ENCODE measurements at places on chromosomes 5 and 9.

- DNase-seq, result no peak
Observed at GRCh38 chr5:17966640-17967402, 332.6 kb downstream of the TAF11L14 start.

- DNase-seq, result no peak
Observed at GRCh38 chr9:91814201-91814600, 135.8 kb downstream of the ROR2 start.

DNA sequence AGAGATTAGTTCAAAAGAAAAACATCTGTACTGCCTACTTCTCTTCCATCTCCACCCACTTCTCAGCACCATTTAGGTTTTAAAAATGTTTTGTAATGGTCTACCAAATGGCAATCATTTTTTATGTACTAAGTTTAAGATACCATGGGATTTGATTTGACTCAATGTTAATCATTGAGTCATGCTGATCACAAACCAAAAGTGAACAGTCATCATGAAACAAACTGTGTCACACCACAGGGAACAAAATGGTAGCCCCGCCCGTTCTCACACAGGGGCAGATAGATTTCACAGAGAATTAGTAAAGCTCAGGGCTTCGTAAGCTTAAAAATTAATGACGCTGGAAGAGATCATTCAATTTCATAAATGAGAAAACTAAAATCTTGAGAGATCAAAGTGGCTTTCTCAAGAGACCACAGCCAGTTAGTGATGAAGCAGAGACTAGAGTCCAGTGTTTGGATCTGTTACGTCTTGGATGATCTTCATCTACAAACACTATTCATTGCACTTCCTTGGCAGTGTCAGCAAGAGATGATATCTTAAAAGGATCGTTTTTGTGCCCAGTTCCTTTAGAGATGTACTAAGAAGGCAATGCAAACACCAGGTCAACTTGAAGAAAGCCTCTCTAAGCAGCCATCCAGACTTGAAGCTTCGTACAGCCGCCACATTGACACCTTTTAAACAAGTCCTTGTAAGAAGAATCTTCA is 33.9 kb upstream of the TRIO start:
- no peak for DNase-seq

DNA sequence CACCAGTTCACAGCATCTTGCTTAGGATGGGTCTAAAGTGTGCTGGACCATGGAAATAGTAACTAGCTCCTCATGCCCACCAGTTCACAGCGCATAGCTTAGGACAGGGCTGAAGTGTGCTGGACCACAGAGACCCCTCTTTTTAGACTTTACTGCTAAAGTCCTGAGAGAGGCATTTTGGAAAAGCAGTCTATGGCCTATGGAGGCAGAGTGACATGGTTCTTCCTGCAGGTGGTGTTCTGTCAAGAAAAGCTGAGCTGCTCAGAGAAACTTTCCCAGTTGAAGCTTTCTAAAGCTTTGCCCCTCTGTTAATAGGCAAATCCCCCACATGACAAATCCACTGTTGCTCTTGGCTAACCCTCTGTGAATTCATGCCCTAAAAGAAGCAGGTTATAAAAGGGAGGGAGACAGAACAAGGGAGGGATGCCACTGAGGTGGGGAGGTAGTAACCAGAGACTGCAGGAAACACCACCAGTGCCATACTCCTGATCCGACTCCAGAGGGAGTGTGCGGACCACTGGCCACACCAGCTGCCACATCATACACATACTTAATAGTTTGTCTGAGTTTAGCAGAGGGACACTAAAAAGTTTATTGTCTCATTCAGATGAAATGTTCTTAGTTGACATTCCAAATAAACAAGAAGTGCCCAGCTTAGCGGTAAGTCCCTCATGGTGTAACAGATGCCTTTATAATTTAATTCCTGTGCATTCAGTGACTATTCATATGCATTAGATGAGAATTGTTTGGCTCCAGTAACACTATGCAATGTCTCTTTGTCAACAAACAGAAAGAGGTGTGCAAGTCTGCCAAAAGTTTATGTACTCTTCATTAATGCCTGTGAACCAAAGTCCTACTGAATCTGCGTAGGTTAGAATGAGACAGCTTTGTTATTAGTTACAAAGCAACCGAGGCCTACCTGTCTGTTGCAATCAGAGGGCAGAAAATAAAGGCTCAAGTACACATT is 236.2 kb upstream of the NFIL3 start:
- DNase-seq, result no peak

DNA sequence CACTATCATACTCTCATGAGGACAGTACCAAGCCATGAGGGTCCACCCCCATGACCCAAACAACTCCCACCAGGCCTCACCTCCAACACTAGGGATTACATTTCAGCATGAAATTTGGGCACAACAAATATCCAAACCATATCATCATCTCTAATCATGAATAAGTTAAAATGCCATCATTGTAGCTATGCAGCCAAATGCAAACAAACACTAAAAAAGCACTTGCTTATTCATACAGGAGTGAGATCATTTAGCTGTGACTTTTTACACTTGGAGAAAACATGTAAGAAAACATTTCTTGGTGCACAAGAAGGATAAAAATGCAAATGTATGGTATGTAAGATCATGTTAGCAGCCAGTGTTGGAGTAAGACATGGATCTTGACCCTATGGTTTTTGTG is 24.2 kb downstream of the BAAT start:
- no peak for DNase-seq

DNA sequence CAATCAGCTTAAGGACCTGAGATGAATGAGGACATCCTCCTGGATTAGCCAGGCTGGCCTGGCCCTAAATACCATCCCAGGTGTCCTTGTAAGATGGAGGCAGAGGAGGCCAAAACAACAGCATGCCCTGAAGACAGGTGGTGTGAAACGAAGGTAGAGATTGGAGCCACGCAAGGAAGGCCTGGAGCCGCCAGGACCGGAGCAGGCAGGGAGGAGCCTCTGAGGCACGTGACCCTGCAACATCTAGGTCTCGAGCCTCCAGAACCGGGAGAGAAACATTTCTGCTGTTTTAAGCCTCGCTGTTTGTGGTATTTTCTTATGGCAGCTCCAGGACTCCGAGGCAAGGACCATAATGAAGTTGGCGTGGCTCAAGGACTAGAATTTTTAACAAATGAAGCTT is 9.7 kb upstream of the COL5A1 start:
- no peak for DNase-seq

DNA sequence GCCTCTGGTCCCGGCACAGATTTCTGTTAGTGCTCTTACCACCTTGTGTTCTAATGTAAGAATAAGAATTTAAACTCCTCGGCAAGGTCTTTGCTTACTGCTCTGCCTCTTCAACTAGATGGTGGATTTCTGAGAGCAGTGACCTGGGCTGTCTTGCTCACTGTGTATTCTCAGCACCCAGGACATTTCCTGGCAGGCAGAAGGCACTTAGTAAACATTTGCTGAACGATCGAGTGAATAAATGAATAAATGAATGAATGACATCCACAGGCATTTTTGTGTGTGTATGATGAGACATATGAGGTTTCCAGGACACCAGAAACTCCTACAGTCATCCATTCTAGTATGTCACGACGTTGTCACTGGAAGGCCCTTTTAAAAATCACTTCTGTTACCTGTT is 143.2 kb downstream of the BOD1 start:
- no peak for DNase-seq

- no peak for DNase-seq
Observed at GRCh38 chr5:80255431-80255810, 427 bp downstream of the SERINC5 start.

GRCh38 chr9:83977196-83977595 is 2.8 kb downstream of the HNRNPK start:
- no peak for DNase-seq

DNA sequence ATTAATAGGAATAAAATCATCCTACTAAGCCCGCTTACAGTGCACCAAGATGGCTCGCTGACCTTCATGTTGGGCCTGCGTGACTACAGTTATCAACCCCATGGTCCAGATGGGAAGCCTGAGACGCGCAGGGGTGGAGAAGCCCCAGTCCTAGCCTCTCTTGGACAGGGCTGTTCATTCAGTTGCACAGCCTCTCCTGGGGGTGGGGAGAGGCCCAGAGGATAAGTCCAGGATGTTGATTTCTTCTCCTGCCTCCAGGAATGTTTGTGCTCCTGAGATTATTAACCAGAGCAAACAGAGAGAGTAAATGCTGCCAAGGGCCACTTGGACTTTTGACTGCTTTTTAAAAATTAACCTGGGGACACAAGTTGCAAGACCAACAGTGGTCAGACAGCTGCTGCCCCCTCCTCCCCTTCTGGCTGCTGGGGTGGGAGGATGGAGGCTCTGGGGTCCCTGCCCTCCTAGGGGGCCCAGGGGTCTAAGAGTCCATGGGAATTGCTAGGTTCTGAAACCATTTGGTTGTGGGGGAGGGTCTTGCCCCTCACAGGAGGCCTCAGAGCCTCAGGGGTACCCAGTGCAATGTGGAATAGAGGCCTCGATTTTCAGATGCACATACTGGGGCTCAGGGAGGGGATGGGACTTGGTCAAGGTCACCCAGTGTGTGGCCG is 2.8 kb upstream of the AMBP start:
- DNase-seq, result no peak

DNA sequence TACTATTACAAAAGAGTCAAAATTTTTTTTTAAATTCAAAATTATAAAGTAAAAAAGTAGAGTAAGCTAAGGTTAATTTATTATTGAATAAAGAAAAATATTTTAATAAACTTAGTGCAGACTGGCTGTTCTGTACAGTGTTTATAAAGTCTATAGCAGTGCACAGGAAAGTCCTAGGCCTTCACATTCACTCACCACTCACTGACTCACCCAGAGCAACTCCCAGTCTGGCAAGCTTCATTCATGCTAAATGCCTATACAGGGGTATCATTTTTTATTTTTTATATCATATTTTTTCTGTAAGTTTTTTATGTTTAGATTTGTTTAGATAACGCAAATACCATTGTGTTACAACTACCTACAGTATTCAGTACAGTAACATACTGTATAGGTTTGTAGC is 700.7 kb upstream of the GRAMD2B start:
- no peak for DNase-seq

DNA sequence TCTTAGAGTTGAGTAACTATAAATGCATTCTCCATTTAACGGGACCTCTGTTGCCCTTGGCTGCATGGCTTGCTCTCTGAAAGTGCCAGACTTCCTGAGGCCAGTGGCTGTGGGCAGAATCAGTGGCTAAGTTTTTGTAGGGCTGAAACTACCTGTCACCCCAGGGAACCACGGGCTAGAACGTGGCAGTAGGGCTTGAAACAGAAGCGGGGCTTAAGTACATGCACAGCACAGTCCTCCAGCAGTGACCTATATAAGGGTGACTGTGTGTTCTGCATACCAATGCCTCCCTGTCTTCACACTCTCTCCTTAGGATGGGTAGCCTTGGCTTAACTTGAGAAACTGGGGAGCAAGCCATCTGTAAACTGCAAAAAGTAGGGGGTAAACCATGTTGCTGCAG is 43.6 kb upstream of the LRRTM2 start:
- no peak for DNase-seq

GRCh38 chr5:125277494-125278154 is 531.2 kb upstream of the ZNF608 start:
- DNase-seq, result no peak

GRCh38 chr9:36192196-36192595 is 1.5 kb downstream of the CLTA start:
- no peak for DNase-seq

DNA sequence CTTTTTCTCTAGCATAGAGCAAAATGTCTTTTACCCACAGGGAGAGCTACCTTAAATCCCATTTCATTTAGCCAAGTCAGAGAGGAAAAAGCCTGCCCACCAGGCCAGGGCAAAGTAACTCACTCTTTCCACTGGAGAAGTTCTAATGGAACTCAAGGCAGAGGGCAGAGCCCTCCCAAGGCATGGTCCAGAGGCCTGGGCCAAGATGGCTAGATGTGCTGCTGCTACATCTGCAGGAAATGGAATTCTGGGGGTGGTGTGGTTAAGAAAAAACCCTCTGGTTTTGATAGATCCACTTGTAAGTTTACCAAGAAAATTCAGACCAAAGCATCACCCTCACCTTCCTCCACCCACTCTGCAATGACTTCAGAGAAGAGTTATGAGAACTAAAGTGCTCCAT is 37.3 kb downstream of the CSF2 start:
- DNase-seq, result no peak

GRCh38 chr9:101121836-101122399 is 93.4 kb downstream of the PLPPR1 start:
- no peak for DNase-seq

DNA sequence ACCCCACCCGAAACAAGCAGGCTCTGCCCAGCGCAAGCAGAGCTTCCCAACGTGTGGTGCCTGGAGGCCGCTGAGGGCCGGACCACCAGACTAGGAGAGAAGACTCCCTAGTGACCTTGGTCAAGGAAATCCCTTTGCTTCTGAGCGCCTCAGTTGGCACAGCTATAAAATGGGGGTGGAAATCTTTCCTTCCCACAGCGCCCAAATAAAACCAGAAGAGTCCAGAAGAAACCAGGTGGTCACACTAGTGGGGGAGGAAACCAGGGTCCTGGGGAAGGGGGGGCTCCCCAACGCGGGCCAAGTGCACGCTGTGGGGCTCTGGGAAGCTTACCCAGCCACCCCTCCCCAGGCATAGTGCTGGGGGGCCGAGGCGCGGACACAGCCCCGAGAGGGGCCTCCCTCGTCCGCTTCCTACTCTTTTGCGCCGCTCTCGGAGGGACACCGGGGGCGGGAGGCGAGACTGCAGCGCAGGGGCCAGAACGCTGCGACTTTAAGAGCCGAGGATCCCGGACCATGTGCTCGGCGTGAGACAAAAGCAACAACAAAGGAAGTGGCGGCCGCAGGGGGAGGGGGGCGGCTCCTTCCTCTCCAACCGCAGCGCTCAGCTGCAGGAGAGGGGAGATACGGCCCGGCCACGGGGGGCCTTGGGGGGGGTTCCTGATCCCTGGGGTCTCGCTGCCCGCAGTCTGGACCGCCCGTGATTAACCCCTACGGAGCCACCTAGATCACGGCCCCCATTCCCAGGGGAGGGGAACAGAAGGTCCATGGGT is 885 bp downstream of the RNF44 start:
- DNase-seq, result peak; percentile 72

DNA sequence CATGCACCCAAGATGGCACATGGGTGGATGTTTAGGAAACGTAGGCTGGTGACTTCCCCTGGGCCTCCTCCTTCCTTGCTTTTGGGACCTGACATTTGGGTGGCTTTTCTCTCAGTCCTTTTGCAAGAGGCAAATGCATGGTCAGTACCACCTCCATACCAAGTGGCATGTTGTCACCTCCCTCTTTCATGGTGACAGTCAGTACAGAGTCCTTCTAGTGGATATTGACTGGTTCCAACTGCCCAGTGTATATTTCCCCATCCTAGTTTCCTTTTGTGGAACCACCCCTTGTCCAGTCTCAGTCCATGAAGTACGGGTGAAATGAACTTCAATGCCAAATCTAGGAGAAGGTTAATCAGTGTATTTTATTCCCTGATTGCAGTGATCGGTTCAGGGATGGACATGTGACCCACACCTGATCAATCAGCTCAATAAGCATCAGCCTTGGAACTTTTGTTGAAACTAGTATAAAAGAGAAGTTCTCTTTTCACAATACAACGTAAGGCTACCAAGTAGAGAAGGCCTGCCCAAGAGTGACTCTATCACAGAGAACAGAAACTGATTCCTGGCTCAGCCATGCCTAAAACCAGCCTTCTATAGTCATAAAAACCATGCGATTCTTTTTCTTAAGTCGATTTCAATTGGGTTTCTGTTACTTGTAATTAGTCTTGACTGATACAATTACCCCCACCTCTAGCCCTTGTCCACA is 143.4 kb upstream of the KLF9 start:
- no peak for DNase-seq

All from stimulated activated CD8-positive, alpha-beta memory T cell treated with anti-CD3 and anti-CD28 coated beads, Interleukin-7, amount 100 ng/mL, for 24 hours (primary cell).